ENCODE measurements at places on chromosomes 2 and 18.

DNA sequence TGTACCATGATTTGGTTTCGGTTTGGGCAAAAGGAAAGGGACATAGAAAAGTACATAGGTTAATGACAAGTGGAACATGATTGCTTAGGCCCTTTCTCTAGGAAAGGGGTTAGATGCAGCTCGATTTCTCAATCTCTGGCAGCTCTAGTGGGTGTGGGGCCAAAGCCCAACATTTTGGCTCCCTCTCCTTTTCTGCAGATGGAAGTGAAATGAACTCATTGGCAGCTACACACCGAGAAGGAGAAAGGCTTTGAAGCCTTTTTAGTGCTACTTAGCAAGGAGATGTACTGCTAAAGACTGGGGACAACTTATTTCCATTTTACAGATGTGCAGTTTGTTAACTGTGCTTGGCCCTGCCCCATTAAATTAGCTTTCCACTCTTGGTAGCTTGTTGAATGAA lies 93.8 kb downstream of the LYPD6B start:
- no peak for DNase-seq

- DNase-seq = no peak
Observed at GRCh38 chr2:225072444-225072843, 30.2 kb upstream of the DOCK10 start.

- DNase-seq = no peak
Observed at GRCh38 chr2:48548840-48549239, 18.9 kb downstream of the STON1 start.

DNA sequence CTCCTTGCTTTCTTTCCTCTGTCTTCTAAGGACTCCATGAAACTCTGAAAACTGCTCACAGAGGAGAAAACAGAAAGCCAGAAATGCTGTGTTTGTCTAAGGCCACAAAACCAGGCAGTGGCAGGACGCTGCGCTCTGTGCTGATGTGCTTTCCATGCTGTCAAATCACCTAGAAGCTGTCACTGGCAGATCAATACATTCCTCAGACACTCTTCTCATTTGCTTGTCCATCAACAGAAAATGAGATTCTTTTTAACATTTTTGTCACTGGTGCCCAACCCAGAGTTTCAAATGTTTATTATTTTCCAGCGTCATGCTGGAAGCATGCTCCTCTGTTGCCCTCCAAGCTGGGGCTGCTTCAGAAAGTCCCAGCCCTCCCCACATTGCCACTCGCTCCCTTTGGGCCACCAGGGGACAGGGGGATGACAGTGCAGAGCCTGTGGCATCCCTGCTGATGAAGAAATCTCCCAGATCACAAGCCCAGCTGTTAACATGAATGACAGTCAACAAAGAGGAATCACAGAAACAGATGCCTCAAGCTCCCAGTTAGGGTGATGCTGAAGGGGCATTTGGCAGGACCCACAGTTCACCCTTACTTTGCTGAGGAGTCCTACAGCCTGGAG lies 117.5 kb upstream of the MEIS1 start:
- DNase-seq = no peak

DNA sequence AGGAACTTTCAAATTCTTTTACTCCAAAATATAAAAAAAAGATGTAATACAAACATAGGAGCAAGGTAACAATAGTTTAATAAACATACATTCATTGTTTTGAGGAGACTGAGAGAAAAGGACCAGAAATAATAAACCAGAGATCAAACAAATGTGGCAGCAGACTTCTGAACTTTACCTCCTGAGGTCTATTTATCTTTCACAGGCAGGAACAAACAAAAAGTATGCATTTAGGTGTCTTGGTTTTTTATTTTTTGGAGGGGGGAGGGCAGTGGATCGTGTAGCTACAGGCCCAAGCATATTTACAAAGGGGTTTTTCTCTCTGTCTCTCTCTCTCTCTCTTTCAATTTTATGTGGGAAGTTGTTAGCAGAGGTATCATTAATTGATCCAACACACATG lies 5.6 kb downstream of the PPP4R1 start:
- DNase-seq = no peak

DNA sequence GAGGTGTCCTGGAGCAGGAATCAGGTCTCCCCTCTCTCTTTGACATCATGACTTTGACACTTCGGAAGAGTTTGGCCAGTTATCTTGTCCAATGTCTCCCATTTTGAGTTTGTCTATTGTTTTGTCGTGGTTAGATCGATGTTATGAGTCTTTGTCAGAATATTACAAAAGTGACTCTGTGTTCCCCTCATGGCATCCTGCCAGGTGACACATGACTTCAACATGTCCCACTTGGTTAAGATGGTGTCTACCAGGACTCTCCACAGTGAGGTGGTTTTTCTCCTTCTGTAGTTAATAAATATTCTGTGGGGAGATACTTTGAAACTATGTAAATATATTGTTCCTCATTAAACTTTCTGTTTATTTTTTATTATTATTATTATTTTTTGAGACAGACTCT lies 76.6 kb upstream of the BZW1 start:
- no peak for DNase-seq

DNA sequence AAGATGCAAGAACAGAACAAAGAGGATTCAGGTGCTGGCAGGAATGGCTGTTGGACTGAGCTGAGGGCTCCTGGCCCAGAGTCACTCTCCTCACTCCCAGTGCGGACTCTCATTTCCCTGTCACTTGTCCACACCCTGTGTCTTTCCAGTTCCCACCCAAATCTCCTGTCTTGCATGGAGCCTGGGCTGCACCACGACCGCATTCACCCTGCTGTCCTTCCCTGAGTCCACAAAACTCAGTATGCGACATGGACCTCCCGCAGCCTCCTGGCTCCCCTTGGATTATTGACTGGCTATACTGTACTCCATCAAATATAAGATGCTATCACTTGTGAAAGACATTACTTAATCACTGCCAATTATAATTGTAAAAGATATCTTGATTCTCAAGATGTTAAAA lies 2.5 kb upstream of the ITM2C start:
- no peak for DNase-seq

- peak; percentile 84 for DNase-seq
Observed at GRCh38 chr2:173652767-173653431, 298.2 kb downstream of the CDCA7 start.

DNA sequence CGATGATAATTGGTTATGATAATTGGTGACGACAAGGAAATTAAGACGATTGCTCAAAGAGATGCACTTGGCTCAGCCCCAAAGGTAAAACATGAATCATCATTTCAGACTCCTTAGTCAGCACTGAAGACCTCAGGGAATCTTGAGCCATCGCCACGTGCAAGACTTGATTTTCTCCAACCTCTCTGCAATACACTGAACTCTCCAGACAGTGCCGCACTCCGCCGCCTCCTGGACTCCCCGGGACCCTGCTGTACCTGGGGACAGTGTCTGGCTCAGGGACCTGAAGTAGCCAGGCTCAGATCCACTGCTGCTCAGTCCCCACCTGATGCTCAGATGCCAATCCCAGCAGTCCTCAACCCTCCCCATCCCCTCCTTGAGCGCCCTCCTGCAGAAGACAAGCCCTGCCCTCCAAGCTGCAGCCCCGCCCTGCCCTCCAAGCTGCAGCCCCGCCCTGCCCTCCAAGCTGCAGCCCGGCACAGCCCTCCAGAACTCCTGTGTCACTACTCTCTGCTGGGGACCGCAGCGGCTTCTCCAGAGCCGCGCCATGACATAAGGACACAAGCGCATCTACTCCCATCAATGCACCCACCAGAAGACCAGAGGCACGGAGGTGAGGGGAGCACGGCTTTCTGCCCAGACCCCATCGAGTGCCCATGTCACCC lies 1.1 kb downstream of the TMEM18 start:
- DNase-seq = peak; percentile 80

DNA sequence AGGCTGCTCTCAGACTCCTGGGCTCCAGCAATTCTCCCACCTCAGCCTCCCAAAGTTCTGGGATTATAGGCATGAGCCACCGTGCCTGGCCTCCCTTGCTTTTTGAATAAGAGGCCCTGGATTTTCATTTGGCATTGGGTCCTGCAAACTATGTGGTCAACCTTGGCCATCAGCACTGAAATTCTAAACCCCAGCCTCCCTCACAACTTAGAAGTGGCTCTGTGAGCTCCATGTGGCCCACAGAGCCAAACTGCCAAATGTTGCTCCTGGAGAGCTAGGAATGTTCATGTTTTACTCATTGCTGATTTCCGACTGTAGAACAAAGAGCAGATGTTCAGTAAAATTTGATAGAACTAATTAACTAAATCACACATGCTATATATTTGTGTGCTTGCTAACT lies 210.6 kb upstream of the AGAP1 start:
- DNase-seq = no peak

DNA sequence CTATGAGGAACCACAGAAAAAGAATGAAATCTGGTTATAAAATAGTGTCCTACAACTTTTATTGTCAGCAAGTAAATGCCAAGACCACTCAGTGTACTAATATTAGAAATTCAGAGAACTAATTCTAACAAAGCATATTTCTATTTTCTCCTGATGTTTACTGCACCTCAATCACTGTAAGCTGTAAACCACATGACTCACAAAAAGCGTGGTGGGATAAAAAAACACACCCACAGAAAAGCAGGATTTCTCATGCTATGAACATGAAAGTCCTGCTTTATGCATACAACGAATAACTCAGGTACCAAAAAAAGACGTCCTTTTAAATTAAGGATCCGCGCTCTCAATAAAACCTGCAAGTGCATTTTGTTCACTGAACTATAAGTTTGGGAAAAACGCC lies 797 bp downstream of the TXNL4A start:
- DNase-seq = no peak

DNA sequence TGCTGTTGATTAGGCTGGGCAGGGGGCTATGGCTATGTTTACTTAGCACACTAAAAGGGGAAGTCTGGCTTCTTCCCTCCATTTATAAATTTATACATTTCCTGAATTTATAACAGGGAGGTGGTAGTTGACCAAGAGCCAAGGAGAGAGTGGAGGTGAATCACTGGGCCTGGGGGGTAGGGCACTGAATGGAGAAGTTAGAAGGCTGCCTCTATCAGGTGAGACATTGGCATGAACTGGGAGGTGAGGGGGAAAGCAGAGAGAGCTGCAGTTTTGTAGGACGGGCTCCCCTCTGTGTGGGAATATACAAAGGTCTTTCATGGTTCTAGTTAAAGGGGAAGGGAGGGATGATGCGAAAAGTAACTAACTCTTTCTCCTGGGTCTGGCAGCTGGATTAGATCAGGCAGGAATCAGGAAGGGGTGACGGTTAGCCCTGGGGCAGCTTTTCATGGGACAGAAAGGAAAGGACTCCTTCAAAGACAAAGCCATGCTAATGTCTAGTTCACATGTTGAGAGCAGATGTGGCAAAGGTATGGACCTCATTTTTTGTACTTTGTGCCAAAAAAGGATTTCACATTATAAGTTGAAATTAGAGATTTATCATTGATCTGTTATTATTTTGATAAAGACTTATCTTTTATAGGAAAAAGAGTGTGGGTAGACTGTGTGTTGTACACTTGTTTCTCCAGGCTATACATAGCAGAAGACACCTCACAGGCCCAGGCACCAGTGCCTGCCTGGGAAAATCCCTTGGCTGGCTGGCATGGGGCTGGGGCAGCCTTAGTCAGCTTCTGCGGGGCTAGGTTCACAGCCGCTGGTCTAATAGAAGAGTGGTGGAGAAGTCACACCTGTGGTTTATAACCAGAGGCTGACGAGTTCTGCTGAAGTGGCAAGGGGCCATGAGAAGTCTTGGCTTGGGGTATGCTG lies 158.7 kb downstream of the CLIP4 start:
- DNase-seq = no peak

- DNase-seq = no peak
Observed at GRCh38 chr2:120221616-120222015, 1.6 kb downstream of the TMEM185B start.

DNA sequence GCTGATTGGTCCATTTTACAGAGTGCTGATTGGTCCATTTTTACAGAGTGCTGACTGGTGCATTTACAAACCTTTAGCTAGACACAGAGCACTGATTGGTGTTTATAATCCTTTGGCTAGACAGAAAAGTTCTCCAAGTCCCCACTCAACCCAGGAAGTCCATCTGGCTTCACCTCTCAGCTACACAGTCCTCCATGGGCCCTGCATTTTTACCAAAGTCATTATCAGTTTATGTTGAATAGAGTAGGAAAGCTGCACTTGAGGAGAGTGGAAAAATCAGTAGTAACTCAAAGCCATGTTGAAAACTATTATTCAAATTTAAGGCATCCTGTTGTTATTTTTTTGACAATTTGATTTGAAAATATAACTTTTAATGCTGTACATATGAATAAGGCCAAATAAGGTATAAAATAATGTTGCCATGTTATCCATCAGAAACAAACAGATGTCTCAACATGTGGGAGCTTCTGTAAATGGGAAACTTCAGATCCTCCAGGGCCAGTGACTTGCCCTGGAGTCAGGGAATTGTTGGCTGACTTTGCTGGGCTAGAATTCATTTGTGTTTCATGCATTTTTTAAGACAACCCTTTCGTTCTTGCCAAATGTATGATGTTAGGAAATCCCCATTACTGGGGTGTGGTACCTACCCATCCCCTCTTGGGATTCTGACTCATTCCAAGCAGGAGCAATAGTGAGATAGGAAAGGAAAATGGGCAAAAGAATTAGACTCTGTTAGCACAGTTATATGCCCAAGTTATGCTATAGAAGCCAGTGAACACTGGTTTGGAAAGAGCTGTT lies 37.8 kb upstream of the CCDC195 start:
- peak; percentile 68 for DNase-seq

GRCh38 chr18:76994086-76994654 lies 138.4 kb downstream of the MBP start:
- no peak for DNase-seq

DNA sequence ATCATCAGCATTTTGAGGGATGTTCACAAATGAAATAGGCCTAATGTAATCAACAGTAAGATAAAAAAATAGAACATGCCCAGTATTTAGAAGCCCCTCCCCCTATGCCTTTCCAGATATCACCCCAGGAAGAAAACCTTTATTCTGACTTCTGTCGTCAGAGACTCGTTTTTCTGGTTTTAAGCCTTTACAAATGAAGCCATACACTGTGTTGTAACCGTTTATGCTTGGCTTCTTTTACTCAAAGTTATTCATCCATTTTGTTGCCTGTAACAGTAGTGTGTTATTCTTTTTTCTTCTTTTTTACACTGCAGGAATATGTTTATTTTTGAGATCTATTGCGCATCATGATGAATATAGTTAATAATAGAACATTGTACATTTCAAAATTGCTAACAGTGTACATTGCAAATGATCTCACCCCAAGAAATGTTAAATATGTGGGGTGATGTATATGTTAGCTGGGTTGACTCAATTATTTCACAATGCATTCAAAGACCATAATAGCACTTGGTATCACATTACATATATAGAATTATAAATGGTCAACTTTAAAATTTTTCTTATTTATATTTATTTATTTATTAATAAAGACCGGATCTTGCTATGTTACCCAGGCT lies 28.1 kb upstream of the PNPT1 start:
- peak; percentile 45 for DNase-seq

DNA sequence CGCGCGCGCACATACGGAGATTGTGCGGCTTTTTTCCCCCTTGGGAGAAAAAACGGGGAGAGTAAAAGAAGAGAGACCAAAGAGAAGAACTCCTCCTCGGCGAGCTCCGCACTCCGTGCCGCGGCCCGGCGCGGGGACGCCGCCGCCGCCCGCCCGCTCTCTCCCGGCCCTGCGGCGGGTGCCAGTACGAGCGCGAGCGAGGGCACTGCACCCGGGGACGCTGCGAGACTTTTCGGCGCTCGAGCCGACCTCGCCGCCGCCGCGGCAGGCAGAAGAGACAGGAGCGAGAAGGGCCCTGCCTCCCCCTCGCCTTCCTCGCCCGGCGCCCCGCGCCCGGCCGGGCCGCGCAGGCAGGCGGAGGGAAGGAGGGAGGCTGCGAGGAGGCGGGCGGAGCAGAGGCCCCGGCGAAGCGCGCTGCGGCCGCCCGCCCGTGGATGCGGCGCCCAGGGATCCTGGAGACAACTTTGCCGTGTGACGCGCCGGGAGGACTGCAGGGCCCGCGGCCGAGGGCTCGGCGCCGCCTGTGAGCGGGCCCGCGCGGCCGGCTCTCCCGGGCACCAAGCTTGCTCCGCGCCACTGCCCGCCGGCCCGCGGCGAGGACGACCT lies 857 bp upstream of the INHBB start:
- DNase-seq = no peak
